ENCODE measurements at places on chromosomes 4 and X. TPM values are rescaled to one million over a fixed set of nuclear protein-coding genes. Genes with fewer than 3 reads are reported as not detected.

IQCM gene
- total RNA-seq, result 16.8 TPM

AFP gene
- not detected for total RNA-seq

PCDH10 gene
- 0.32 TPM for total RNA-seq

CXXC4 gene
- 0.96 TPM for total RNA-seq

TLR7 gene
- total RNA-seq, result 1.7 TPM

DNA sequence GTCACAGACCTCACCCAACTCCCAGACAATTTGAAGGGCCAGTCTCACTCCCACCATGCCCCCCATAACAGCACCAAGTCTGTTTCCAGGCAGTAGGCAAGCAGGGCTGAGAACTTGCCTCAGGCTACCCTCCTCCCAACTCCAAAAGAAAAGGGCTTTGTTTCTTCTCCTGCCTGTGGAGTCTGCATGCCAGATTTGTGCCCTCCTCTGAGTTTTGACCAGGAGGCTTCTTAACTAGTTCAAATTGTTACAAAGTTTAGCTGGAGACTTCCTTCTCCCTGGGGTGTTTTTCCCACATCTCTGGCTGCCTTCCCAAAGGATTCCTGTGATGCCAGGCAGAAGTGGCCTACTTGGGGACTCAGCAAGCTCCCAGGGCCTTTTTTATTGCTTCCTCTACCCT lies 29.6 kb downstream of the PBDC1 start:
- no peak for DNase-seq

GRCh38 chr4:38782452-38783108 lies at the start of gene TLR10:
TLR10 (minus strand) TSS chr4:38782990; CDS start chr4:38775590, 7,400 bp downstream.
- DNase-seq, result no peak

- no peak for DNase-seq
Observed at GRCh38 chr4:141248029-141248428, 27.3 kb downstream of the ZNF330 start.

DNA sequence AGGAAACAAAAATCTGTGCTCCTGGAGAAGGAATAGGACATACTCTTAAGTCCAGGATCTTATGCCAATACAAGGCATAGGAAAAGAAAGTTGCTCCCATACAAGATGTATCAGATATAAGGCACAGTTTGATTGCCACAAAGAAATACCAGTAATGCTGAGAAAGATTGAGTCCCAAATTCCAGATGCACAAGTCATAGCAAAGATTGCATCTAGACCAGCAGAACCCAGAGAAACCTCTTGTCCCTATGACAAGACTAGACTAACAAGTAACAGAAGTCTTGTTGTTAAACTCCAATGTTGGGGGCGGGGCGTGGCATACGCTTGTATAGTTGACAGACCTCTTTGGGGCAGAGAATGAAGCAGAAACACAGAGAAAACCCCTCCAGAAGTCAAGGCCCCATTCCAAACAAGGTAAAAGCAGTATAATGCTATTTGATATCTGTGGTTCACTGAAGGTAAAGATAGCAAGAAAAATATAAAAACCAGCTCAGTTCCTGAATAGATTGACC lies 671.5 kb upstream of the GRIA3 start:
- DNase-seq, result no peak

DNA sequence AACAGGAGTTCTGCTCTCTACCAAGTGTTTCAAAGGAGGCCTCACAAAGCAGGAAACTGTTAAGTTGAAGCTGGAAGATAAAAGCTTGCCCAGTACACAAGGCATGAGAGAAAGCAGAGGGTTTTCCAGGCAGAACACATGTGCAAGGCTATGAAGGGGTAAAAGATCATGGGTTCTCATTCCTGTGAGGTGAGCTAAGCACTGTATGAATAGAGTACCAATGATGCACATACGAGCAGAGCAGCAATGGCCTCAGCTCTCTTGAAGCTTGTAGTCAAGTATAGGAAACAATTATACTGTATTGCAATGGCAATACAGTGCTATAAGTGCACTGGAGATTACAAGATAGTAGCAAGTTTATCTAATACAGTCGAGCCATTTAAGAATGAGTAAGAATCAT lies 18.0 kb downstream of the TTC29 start:
- DNase-seq, result no peak

DNA sequence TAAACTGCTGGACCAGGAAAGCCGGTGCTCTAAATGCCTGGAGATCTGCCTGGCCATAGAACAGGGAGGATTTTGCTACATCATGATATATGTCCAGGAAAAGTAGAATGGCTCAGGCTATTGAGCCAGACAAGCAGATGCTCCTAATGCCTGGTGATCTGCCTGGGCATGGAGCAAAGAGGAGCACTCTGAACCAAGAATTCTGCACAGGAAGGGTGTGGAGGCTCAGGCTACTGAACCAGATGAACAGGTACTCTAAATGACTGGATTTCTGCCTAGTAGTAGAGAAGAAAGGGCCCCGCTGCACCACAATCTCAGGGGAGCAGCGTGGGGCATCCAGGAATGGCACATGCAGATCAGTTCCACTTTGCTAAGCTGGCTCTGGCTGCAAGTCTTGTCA lies 607.9 kb downstream of the ANKRD50 start:
- DNase-seq, result no peak

DNA sequence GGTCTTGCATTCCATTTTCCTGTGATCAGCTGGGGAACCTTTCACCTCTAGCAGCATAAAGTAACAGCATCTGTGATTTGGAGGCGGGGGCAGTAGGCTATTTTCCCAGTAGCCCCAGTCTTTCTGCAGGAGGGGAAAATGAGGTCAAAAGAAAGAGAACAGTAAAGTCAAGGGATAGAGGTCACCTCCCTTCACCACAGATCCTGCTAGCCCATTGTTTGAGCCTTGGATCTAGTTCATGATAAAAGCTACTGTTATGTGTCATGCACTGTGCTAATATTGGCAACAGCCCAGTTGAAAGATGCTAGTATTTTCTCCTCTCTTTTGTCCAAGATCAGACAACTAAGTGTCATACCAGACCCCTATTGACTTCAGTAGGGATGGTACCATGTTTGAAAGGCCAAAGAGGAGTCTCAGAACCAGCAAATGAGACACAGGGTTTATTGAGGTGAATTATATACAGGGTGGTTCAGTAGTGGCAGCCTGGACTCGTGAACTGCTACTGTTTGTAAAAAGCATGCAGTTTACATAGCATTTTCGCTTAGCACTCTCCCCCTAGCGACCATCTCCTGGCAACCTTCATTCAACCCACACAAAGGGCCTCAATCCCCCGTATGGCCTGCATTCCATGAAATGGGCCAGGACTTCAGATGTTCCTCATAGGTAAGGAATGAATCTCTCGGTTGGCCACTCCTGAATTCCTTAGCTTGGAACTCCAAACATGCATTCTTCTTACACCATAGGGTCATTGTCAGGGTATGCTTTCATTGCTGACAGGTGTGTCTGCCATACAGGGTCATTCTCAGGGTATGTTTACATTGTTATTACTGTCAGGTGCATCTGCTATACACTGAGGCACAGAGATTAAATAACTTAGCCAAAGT lies 170.0 kb upstream of the FRMPD4 start:
- DNase-seq, result no peak

GRCh38 chr4:173998471-173999144 lies 284.9 kb downstream of the FBXO8 start:
- DNase-seq, result no peak

DNA sequence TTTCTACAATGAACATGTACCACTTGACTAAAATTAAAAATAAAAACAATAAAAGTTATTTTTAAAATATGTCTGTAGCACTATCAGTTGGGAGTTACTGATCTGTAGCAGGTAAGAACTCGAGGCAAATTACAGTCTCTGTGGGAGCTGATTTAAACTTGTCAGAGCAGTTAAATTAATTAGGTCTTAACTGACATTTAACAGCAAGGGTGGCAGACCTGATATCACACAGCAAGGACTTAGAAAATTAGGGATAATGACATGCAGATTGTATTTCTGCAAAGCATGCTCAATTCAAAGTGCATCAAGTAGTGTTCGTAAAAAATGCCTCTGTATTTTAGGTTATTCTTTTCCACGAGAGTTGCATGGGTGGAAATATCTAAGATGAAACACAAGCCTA lies 208.9 kb downstream of the SPATA18 start:
- DNase-seq, result no peak

DNA sequence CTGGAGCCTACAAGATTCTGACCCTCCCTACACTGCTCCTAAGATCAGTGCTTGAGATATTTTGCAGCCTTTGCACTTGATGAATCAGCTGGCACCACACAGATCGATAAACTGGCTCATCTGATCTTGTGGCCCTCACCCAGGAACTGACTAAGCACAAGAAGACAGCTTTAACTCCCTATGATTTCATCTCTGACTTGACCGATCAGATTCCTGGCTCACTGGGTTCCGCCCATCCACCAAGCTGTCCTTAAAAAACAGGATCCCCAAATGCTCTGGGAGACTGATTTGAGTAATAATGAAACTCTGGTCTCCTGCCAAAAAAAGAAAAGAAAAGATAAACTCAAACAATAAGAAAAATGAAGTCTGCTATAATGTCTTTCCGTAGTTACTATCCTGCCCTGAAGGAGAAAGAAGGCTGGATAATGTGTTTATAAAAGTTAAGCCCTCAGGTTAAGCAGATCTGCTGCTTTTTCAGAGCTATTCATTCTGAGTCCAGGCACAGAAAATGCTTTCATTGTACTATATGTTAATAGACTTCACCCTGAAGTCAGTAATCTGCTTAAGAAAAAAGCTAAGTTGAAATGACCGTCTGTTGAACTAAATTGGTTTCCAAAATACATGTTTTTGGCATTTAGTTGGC lies 795.2 kb downstream of the TRIML1 start:
- no peak for DNase-seq

DNA sequence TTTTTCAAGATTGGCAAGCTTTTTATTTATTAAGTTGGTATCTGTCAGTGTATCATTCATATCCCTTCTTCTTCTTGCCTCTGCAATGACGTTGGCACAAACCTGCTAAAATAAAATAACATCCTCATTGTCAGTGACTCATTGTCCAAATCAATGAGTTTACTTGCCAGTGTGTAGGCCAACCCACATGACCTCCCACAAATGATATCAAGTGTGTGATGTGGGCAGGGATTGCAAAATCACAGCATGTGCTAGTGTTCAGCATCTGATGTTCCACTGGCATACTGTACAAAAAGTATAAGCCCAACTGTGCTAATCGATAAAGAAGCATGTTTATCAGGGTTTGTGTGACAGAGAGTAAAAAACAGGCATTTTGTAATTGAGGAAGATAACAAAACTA lies 25.5 kb downstream of the GPAT3 start:
- DNase-seq, result no peak

DNA sequence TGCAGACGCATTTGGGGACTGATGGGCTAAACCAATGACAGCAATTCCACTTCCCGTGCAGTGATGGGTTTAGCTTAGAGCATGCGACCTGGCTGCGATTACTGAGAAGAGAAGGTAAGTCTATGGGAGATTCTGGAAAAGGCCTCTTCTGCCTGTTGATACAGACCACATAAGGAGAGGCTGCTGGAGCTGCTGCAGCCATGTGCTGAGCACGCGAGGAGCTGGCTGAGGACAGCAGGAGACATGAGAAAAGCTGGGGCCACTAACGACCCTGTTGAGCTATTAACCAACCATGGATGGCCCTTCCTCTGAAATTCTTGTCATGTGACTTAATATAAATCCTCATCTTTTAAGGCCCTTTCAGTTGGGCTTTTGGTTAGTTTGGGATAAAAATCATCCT lies 199.9 kb downstream of the PRDM5 start:
- no peak for DNase-seq

DNA sequence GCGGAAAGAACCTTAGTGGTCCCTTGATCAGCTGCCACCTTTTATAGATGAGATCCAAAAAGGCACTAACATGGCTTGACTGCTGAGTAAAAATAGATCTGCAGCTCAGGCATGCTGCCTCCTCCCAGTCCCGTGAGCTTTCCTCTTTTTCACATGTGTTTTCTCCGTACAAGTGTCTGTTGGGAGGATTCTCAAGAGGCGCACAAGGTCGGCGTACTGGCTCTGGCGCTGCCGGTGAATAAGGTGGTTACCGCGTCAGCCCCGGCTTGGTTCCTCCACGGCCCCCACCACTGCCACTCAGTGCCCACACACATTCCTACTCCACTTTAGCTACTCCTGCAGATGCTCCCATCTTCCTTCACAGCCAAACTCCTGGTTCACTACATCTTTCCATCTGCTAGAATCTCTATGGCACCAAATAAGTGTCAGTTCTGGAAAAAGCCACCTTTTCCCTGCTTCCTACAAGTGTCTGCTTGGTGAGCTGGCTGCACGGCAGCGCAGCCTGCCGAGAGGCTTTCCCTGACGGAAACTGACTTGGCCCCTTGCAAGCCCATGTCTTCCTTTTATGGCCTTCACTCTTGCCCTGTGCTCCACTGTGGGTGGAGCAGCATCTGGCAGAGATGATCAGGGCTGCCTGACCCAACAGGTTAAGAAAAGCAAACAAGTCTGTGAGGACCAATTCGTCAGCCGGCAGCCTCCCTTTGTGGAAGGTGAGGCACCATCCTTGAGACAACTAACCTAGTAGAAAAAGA lies 99.8 kb downstream of the KLHL8 start:
- DNase-seq, result peak; percentile 82

DNA sequence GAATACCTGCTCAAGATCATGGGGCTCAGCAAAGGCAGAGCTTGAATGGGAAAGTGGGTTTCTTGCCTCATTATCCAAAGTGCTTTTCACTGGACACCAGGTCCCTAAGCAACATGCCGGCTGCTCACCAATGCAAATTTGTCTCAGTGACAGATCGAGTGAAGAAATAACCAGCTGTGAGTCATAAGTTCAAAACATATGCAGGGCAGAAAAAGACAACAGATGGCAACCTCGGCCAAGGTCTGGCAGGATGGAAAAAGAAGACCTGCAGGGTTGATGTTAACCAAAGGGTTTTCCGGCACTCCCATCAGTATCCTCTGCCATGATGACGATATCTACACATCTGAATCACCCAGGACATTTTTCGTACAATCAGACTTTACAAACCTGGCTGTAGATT lies 124.1 kb downstream of the AFAP1 start:
- no peak for DNase-seq

DNA sequence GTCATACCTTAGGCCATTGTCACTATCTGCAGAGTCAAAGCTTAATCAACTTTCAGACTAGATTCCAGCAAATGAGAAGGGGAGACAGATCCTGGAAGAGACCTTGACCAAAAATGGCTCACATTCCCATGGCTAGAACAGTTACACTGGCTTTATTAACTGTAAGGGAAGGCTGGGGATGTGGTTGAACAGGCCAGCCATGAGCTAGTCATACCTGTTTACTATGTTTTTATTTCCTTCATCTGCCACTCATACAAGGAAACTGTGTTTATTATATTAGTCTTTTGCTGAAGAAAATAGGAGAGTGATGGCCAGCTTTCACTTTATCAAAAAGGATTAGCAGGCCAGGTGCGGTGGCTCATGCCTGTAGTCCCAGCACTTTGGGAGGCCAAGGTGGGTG lies 319.7 kb downstream of the RAPGEF2 start:
- DNase-seq, result no peak
